T-helper 17 cell (primary cell): ENCODE measurements at places on chromosomes 4 and X. TPM values are rescaled to one million over a fixed set of nuclear protein-coding genes. Genes with fewer than 3 reads are reported as not detected.

- H3K27ac ChIP-seq, result no peak overlapping the region
- H3K4me3 ChIP-seq, result no peak overlapping the region
- H3K27me3 ChIP-seq, result peaks cover 7% of the 10 kb centered on the region
- H3K36me3 ChIP-seq, result no peaks in the 10 kb centered on the region
Measured at GRCh38 chr4:114281164-114281960, 301.9 kb upstream of the ARSJ start.

DNA sequence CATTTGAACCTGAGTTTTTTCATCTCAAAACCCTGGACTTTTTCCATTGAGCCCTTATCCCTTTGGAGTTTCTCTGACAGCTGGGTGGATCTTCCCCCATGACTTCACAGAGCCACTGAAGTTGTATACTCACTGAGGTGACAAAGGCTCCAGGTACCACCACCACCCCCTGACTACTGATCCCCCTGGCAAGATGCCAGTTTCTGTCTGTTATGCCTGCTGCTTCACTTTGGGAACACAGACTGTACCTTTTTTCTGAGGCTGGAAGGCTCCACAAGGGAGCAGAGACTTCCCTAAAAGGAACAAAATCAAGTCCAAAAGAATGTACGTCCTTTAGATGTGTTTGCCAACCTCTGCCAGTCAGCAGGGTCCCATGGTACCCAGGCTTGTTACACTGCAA lies 160.3 kb upstream of the JADE1 start:
- no peaks in the 10 kb centered on the region for H3K27me3 ChIP-seq
- H3K4me3 ChIP-seq, result no peak overlapping the region
- no peak for DNase-seq
- no peaks in the 10 kb centered on the region for H3K4me1 ChIP-seq

DNA sequence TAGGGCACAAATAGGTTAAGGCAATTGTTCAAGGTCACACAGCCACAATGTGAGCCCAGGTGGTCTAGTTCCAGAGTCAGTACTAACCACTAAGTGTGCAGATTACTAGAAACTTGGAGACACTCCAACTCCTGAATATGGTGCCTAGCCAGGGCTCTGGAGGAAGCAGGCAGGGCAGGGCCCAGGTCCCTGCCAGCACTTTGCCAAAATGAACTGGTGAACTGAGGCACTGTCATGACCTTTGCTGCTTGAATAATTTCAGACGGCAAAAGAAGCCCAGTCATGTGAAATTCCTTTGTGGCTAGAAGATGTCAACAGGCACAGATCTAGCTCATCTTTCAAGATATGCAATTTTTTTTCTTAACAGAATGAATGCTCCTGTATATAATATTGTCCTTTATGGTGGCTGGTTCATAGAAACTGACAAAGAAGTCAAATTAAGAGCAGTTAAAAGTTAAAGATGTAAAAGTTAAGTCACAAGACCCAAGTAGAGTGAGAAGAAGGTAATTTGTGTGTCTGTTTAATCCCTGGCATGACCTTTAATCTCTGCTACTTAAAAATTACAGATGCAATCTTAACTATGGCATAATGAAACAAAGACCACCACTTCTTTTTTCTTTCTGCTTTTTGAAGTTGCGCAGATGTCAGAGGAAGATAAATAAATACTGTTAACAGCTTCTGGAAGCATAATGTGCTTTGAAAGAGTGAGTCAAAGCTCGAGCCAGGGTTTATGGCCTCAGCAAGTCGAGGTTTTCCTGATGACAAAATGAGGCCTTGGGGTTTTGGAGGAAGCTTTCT lies 54.1 kb downstream of the SHROOM3 start:
- no peaks in the 10 kb centered on the region for H3K36me3 ChIP-seq
- no peak for DNase-seq
- peaks cover 3% of the 10 kb centered on the region for H3K4me1 ChIP-seq
- no peak overlapping the region for H3K4me3 ChIP-seq
- H3K27ac ChIP-seq, result no peak overlapping the region

DNA sequence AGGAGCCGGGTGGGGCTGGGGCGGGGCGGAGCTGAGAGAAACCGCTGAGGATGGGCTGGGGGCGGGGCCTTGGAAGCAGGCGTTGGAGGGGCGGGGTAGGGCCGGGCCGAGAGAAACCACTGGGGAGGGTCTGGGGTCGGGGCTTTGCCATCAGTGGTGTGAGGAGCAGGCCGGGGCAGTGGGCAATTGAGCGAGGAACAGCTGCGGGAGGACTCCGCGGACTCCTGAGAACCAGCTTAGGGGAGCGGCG lies 1.3 kb upstream of the EOLA2 start:
- H3K27ac ChIP-seq, result peak overlapping the region; percentile 67
- DNase-seq, result no peak
- no peaks in the 10 kb centered on the region for H3K27me3 ChIP-seq
- peak overlapping the region; percentile 94 for H3K4me3 ChIP-seq
- H3K36me3 ChIP-seq, result no peaks in the 10 kb centered on the region

- H3K4me3 ChIP-seq, result peak overlapping the region; percentile 95
- peaks cover 29% of the 10 kb centered on the region for H3K4me1 ChIP-seq
- H3K27me3 ChIP-seq, result no peaks in the 10 kb centered on the region
- peaks cover 9% of the 10 kb centered on the region for H3K36me3 ChIP-seq
Measured at GRCh38 chr4:145098675-145099037, 545 bp downstream of the ABCE1 start.

- H3K27me3 ChIP-seq, result peaks cover 37% of the 10 kb centered on the region
- peaks cover 2% of the 10 kb centered on the region for H3K4me1 ChIP-seq
- no peaks in the 10 kb centered on the region for H3K36me3 ChIP-seq
- H3K27ac ChIP-seq, result no peak overlapping the region
Measured at GRCh38 chr4:129336457-129337227, 240.7 kb downstream of the C4orf33 start.

GRCh38 chr4:68077737-68078136 lies 51.9 kb downstream of the TMPRSS11F start:
- H3K36me3 ChIP-seq, result no peaks in the 10 kb centered on the region
- no peak for DNase-seq
- no peak overlapping the region for H3K4me3 ChIP-seq
- H3K27me3 ChIP-seq, result no peaks in the 10 kb centered on the region

GRCh38 chr4:137998666-137999429 lies 243.3 kb downstream of the SLC7A11 start:
- no peak overlapping the region for H3K4me3 ChIP-seq
- H3K27me3 ChIP-seq, result no peaks in the 10 kb centered on the region
- H3K36me3 ChIP-seq, result no peaks in the 10 kb centered on the region
- no peak for DNase-seq
- H3K4me1 ChIP-seq, result no peaks in the 10 kb centered on the region

GRCh38 chr4:75817901-75818300 lies 84.4 kb downstream of the PPEF2 start:
- no peak overlapping the region for H3K27ac ChIP-seq
- no peak overlapping the region for H3K4me3 ChIP-seq
- no peaks in the 10 kb centered on the region for H3K27me3 ChIP-seq
- no peak for DNase-seq
- H3K4me1 ChIP-seq, result no peaks in the 10 kb centered on the region
- H3K36me3 ChIP-seq, result peaks cover 5% of the 10 kb centered on the region

DNA sequence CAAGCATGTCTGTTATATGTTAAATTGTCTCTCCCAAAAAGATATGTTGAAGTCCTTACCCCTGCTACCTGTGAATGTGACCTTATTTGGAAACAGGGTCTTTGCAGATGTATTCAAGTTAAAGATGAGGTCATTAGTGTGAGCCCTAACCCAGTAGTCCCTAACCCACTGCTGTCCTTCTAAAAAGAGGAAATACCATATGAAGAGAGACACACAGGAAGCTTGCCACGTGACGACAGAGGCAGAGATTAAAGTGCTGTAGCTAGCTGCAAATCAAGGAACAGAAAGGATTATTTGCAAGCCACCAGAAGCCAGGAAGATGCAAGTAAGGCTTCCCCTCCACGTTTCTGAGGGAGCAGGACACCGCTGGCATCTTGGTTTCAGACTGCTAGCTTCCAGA lies 150.1 kb downstream of the HNRNPD start:
- peaks cover 18% of the 10 kb centered on the region for H3K27me3 ChIP-seq
- H3K4me1 ChIP-seq, result peaks cover 6% of the 10 kb centered on the region
- no peak overlapping the region for H3K4me3 ChIP-seq
- no peaks in the 10 kb centered on the region for H3K36me3 ChIP-seq
- no peak for DNase-seq

- H3K36me3 ChIP-seq, result no peaks in the 10 kb centered on the region
- no peak for DNase-seq
- H3K4me1 ChIP-seq, result peaks cover 3% of the 10 kb centered on the region
- H3K4me3 ChIP-seq, result no peak overlapping the region
- H3K27ac ChIP-seq, result no peak overlapping the region
Measured at GRCh38 chr4:109041463-109042360, 260.7 kb downstream of the COL25A1 start.

The MAGED4 gene
- 2.9 TPM for total RNA-seq

The C4orf36 gene
- total RNA-seq, result not detected

The IL21 gene
- 0.91 TPM for total RNA-seq

The SLITRK4 gene
- total RNA-seq, result not detected

The MSMO1 gene
- total RNA-seq, result 15.2 TPM
